ENCODE measurements at places on chromosomes 4 and X.

- DNase-seq = no peak
These were observed 6.7 kb upstream of the UCP1 start for GRCh38 chr4:140575489-140575888.

- no peak for DNase-seq
These were observed 334.4 kb downstream of the DHX15 start for GRCh38 chr4:24249972-24250371.

DNA sequence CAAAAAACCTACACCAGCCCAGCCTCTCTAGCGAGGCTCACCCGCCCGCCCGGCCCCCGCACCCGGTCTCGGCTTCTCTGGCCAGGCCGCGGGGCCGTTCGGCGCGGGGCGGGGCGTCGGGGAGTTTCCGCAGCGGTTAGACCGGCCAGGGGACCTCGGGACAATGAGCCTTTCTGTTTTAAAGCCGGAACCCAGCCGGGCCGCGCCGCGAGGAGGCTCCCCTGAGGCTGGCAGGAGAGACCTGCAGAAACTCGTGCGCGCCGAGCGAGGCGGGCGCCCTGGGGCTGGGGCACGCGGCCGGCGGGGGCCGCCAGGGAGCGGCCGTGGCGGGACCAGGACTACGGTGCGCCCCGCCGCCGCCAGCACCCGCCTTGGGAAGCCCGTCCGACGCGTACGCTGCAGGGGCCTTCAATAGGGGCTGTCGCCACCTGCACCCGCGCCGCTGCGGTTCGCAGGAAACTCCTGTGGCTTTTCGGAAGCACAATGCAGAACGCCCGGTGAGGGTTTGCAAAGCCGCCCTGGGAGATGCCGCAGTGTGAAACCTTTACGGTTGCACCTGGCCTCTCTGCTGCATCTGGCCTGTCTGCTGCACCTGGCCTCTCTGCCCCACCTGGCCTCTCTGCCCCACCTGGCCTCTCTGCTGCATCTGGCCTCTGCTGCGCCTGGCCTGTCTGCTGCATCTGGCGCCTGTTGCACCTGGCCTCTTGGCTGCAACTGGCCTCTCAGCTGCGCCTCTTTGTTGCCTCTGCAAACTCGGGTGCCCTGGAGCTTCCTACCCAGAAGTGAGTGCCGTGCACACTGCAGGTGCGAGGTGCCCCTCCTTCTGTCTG lies 63.9 kb downstream of the TRAPPC11 start:
- peak; percentile 22 for DNase-seq

GRCh38 chrX:24333371-24333770 lies 19.5 kb upstream of the SUPT20HL2 start:
- DNase-seq = peak; percentile 66

DNA sequence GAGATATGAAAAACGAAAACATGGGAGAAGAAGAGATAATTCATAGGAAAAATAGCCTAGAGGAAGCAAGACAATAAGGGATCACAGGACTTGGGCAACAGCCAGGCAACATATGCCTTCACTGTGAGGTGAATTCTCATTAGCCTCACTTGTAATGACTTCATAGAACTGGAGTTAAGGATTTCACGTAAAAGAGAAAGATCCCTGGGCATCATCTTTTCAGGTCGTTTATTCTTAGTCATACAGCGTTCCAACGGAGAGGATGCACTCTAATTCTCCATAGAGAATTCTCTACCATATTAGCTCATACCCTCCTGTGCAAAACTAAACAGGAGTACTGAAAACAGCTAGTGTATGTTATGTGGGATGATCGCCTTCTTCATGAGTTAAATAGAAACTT lies 1.4 kb downstream of the PRKG2 start:
- DNase-seq = no peak
